ENCODE measurements at places on chromosomes 5 and 9. TPM values are rescaled to one million over a fixed set of nuclear protein-coding genes. Genes with fewer than 3 reads are reported as not detected.
A peak's percentile ranks its signal among the peaks of the same experiment; 100 is the strongest.

ERCC6L2 gene
- total RNA-seq: 46.8 TPM

TNFSF8 gene
- 102 TPM for total RNA-seq

SHC3 gene
- 0.16 TPM for total RNA-seq

PAEP gene
- not detected for total RNA-seq

TAF7 gene
- total RNA-seq: 101 TPM

DNA sequence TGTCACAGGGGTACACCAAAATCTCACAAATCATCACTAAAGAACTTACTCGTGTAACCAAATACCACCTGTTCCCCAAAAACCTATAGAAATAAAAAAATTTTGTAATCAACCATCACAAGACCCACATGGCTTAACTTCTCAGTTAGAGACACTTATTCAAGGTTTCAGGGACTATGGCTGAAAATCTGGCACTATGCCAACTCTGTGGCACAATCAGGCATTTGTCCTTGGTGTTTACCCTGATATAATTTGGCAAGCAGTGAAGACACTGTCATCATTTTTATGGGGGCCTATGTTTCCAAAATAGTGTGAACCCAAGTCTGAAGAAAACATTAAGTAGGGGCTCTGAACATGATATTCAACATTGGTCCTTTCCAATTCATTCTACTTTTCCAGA is 59.0 kb downstream of the ZNF622 start:
- no peaks in the 10 kb centered on the region for H3K36me3 ChIP-seq
- H3K27me3 ChIP-seq: no peaks in the 10 kb centered on the region
- no peak for DNase-seq
- H3K27ac ChIP-seq: no peak overlapping the region

DNA sequence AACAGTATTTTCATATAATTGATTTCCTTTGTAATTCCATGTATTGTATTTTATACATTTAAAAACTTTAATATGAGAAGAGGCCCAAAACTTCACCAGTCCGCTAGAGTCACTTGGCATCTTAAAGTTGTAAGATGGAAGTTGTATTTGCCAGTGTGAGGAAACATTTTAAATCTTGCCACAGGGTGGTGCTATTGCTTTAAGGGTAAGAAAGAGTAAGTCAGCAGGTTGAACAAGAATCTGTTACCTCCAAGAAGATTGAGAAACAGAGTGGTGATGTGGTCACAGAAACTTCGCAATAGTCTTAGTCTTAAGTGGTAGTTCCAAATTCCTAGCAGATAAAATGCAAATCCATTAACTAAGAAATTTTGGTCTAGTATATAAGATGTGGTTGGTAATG is 39.8 kb upstream of the RANBP6 start:
- no peaks in the 10 kb centered on the region for H3K4me1 ChIP-seq
- H3K4me3 ChIP-seq: no peak overlapping the region
- no peaks in the 10 kb centered on the region for H3K36me3 ChIP-seq
- peak; percentile 47 for DNase-seq

- H3K27ac ChIP-seq: no peak overlapping the region
- peaks cover 8% of the 10 kb centered on the region for H3K4me1 ChIP-seq
- peaks cover 25% of the 10 kb centered on the region for H3K27me3 ChIP-seq
- no peak overlapping the region for H3K4me3 ChIP-seq
- no peak for DNase-seq
Measured at GRCh38 chr9:87148331-87149104, 201.2 kb upstream of the GAS1 start.

GRCh38 chr5:133316346-133317343 is 264.8 kb downstream of the HSPA4 start:
- no peaks in the 10 kb centered on the region for H3K36me3 ChIP-seq
- no peaks in the 10 kb centered on the region for H3K27me3 ChIP-seq
- no peak overlapping the region for H3K4me3 ChIP-seq
- DNase-seq: no peak
- no peaks in the 10 kb centered on the region for H3K4me1 ChIP-seq
- no peak overlapping the region for H3K27ac ChIP-seq

DNA sequence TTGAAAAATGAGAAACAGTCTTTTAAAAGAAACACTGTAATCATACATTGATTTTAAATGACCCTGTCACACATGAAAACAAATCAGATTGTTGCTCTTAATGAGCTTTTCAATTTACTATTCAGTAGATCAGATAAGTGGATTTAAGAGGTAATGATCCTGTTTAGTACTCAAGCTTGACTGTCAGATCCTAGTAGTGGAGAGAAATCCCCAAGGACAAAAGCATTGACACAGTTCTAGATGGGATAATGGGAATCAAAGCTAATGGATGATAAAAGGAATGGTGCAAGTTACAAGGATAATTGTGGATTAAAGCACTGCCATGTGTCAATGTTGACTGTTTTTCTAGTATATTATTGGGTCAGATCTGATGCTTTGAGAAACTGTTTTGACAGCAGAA is 142.3 kb upstream of the TLX3 start:
- no peak for DNase-seq
- no peak overlapping the region for H3K4me3 ChIP-seq
- H3K27ac ChIP-seq: no peak overlapping the region
- H3K4me1 ChIP-seq: no peaks in the 10 kb centered on the region

- peaks cover 10% of the 10 kb centered on the region for H3K4me1 ChIP-seq
- H3K36me3 ChIP-seq: no peaks in the 10 kb centered on the region
- DNase-seq: no peak
- peaks cover 3% of the 10 kb centered on the region for H3K27me3 ChIP-seq
Measured at GRCh38 chr9:34377404-34377746, 677 bp upstream of the MYORG start.

DNA sequence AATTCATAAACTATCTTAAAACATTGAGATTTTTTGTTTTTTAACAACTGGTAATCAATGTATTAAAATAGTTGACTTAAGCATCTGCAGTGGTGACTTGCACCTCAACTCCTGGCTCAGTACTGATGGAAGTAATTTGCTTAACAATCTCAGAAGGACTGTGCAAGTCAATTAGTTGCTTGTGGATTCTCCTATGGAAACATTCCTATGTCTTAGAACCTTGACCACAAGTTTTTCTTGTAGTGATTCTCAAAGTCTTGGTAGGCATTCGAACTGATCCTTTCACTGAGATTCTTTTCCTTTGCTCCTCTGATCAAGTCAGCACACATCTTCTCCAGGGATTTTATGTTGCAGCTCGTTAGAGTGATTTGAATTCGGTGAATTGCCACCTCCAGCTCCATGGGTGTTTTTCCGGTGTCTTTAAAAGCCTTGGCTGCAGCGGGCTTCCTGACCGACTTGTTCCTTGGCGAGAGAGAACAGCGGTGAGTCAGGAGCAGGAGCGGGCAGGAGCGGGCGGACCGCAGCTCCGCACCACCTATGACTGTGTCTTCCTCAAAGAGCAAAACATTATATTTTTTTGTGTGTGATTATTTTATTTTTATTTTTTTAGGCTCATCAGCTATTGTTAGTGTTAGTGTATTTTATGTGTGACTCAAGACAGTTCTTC is 21.1 kb downstream of the HMGXB3 start:
- no peaks in the 10 kb centered on the region for H3K4me1 ChIP-seq
- DNase-seq: no peak
- no peak overlapping the region for H3K27ac ChIP-seq
- H3K4me3 ChIP-seq: no peak overlapping the region
- no peaks in the 10 kb centered on the region for H3K27me3 ChIP-seq
- peaks cover 85% of the 10 kb centered on the region for H3K36me3 ChIP-seq

DNA sequence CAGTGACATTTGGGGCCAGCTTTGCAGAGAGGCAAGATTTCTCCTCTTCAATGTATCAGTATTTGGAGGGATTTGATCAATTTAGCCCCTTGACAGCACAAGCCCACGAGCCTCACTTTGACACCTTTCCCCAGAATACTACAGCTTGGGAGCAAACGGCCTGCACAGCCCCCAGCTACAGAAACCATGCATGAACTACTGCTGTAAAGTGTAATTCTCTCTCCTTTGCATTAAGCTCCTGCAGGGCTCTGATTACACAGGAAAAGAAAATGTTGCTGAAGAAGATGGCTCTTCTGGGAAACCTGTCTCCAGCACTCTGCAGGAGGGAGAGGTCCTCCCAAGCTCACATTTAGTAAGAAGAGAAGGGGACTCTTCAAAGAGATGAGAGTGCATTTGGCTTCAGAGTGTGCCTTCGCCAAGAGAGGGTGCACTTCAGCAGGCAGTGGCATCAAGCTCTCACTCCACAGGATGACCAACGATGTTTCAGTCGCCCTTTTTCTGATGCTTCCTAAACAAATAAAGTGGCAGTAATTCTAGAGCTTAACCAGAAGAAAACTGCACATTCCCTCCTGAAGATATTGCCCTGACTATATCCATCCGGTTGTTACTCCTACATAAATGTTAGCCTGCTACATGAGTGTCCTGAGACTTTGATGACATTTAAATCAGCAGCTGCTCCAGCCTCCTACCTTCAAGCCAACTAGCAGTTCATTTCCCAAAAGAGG is 272.2 kb downstream of the AUH start:
- no peaks in the 10 kb centered on the region for H3K36me3 ChIP-seq
- H3K27me3 ChIP-seq: no peaks in the 10 kb centered on the region
- no peak for DNase-seq
- no peak overlapping the region for H3K27ac ChIP-seq

DNA sequence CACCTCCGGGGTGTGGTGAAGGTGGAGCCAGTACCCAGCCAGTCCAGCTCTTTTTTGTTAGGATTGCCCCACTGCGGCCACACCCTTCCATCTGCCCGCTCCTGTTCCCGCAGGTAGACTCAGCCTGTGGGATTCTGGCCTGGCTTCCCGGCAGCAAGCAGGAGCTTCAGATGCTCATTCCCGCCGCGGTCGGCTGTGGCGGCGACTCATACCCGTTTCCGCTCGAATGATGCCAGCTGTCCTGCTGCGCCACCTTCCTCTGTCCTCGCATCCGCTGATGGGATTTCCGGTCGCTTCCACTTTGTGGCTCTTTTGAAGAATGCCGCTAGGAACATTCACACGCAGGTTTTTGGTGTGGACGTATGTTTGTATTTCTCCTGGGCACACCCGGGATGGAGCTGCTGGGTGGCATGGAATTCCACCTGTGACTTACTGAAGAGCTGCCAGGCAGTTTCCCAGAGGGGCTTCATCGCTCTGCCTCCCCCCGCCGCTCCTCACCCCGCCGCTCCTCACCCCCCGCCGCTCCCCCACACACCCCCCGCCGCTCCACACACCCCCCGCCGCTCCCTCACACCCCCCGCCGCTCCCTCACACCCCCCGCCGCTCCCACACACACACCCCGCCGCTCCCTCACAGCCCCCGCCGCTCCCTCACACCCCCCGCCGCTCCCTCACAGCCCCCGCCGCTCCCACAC is 60.3 kb downstream of the TENT4A start:
- H3K36me3 ChIP-seq: no peaks in the 10 kb centered on the region
- no peaks in the 10 kb centered on the region for H3K27me3 ChIP-seq
- no peak overlapping the region for H3K27ac ChIP-seq
- H3K4me3 ChIP-seq: no peak overlapping the region
- peaks cover 3% of the 10 kb centered on the region for H3K4me1 ChIP-seq

DNA sequence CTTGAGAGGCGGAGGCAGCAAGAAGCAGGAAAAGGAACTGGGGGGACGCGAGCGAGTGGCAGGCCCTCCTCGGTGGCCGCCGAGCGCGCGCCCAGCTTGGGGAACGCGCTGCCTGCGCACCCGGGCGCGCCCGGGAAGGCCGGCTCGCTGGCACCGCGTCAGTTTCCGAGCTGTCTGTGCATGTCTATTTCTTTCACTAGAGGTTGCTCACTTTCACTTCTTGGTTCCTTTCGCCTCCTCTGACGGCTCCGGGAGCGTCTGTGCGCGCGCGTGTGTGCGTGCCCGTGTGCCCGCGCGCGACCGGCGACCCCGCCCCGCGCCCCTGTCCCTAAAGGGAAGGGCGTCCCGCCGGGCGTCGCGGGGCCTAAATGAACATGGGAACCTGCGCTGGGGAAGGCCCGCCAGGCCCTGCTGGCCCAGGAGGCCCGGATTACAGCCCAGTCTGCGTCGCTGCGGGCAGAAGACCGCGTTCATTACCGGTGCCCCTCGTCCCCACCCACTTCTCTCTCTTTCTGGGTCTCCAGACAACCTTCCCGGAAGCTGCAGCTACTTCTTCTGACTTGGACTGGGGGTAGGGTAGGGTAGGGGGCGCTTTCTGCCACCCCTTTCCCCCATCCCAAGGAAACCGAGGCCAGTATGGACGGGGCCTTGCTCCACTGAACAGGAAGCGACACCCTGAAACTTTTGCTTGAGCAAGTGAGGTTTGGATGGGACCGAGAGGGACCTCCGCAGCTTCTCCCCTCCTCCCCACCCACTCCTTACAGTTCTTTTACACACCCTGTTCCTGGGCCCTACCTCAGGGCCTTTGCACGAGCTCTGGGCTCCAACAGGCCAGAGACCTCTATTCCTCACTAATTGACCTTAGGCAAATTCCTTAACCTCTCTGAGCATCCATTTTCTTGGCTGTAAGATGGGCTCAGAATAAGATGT is 205.8 kb upstream of the IER5L start:
- H3K27ac ChIP-seq: peak overlapping the region; percentile 91
- H3K36me3 ChIP-seq: no peaks in the 10 kb centered on the region
- H3K27me3 ChIP-seq: no peaks in the 10 kb centered on the region
- H3K4me1 ChIP-seq: peaks cover 25% of the 10 kb centered on the region
- peak; percentile 69 for DNase-seq

GRCh38 chr5:138000102-138000723 is 32.7 kb downstream of the FAM13B start:
- no peaks in the 10 kb centered on the region for H3K27me3 ChIP-seq
- no peak overlapping the region for H3K4me3 ChIP-seq
- DNase-seq: no peak
- H3K27ac ChIP-seq: no peak overlapping the region
- peaks cover 38% of the 10 kb centered on the region for H3K36me3 ChIP-seq
- H3K4me1 ChIP-seq: peaks cover 7% of the 10 kb centered on the region

DNA sequence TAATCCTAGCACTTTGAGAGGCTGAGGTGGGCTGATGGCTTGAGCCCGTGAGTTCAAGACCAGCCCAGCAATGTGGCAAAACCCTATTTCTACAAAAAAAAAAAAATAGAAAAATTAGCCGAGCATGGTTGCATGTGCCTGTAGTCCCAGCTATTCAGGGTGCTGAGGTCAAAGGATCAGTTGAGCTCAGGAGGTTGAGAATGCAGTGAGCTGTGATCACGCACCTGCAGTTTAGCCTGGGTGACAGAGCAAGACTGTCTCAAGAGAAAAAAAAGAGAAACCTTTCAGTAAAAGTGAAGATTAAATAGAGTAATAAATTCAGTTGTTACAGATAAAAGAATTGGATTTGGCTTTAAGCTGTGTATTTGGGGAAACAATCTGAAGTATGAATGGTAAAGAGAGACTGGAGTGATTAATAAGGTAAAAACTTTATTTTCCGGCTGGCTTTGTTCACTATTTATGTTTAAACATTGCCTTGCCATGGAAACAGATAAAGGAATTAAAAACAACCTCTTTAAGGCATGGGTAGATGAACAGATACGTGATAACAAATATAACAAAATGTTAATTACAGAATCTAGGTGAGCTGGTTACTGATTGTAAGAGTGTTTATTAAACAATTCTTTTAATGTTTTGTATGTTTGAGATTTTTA is 56.0 kb upstream of the PCAT7 start:
- no peaks in the 10 kb centered on the region for H3K36me3 ChIP-seq
- H3K27ac ChIP-seq: no peak overlapping the region
- H3K4me3 ChIP-seq: no peak overlapping the region
- peaks cover 25% of the 10 kb centered on the region for H3K27me3 ChIP-seq
- no peak for DNase-seq
- H3K4me1 ChIP-seq: no peaks in the 10 kb centered on the region

- no peak for DNase-seq
- H3K4me1 ChIP-seq: peaks cover 8% of the 10 kb centered on the region
- H3K4me3 ChIP-seq: no peak overlapping the region
Measured at GRCh38 chr9:5854063-5854790, 21.3 kb upstream of the ERMP1 start.

- peaks cover 19% of the 10 kb centered on the region for H3K4me1 ChIP-seq
- no peak overlapping the region for H3K27ac ChIP-seq
- H3K27me3 ChIP-seq: no peaks in the 10 kb centered on the region
- no peak for DNase-seq
- H3K36me3 ChIP-seq: no peaks in the 10 kb centered on the region
Measured at GRCh38 chr5:80125022-80125961, 90.1 kb downstream of the THBS4 start.
